ENCODE measurements at places on chromosomes 12 and 14.

GRCh38 chr12:118119449-118119879, 15.7 kb upstream of the VSIG10 start:
- DNase-seq = no peak

GRCh38 chr14:28671425-28671824, 95.2 kb upstream of the FOXG1 start:
- no peak for DNase-seq

DNA sequence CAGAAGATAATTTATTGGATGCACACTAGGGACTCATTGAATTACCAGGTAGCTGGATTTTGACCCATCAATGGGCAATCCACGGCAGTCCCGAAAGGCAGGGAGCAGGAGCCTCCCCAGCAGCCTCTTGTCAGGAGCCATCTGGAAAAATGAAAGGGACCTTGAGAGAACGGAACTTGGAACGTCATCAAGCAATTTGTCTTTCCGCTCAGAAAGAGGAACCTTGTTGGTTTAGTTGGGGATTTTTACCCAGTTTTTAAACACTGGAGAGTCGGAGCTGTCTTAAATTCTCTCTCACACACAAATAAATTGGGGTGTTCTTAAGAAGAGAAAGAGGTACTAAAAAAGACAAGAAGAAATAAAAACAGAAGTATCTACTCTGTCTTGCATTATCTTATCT, 1351.7 kb upstream of the TMEM132C start:
- no peak for DNase-seq

DNA sequence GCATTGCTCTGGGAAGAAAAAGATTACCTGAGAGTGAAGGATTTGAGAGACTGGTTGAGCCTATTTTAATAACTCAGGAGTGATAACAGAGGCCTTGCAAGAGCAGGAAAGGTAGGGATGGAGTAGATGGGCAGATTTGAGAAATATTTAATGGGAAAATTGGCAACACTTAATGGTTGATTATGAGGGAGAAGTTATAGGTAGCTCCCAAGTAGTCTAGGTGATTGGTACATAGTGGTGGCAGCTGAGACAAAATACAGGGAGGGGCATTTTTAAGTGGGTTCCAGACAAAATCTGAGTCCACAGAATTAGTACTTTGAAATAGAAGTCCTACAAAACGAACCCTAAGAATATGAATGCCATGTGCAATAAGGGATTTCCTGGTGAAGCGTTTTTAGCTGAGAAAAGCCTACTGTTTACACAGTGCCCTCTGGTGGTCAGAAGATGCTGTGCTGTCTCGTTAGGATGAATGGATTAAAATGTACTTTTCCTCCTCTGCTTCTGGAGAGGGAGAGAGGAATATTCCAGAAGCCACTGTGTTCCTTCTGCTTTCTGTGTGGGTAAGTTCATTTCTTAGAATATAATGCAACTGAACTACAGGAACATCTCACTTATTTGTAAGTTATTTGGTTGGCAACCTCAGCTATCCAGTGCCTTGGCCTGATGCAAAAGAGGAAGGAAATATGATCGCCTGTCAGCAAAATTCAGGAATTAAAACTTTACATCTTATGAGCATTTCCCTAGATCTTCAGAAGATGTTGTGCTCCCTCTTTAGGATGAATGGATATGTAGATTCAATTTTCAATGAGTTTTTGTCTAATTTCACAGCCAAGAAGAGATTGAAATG, 6.5 kb downstream of the ZBTB1 start:
- no peak for DNase-seq

DNA sequence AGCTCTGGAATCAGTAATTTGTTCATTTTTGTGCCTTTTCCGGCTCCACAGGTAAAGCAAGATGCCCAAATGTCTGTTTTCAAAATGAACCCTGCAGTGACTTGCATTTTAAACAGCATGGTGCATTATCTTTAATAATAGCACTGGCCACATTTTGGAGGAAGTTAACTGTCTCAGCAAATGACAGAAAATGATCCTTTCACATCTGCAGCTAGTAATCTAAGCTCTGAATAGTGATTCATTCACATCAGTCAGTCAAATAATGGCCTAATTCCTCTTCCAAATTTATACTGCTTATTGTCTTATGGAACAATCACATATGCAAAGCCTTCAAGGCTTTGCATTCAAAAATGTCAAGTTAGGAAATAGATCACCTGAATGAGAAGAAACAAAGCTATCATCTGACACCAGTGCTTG, 75.6 kb downstream of the PPM1H start:
- no peak for DNase-seq

Data from left ventricle myocardium inferior (tissue), 1 donor.